ENCODE measurements at places on chromosomes 6 and 20.
A peak's percentile ranks its signal among the peaks of the same experiment; 100 is the strongest.

- no peak for DNase-seq
Measured at GRCh38 chr6:148704400-148705246, 42.2 kb upstream of the UST start.

GRCh38 chr20:49786668-49787370, 25.8 kb upstream of the SLC9A8 start:
- DNase-seq, result no peak

DNA sequence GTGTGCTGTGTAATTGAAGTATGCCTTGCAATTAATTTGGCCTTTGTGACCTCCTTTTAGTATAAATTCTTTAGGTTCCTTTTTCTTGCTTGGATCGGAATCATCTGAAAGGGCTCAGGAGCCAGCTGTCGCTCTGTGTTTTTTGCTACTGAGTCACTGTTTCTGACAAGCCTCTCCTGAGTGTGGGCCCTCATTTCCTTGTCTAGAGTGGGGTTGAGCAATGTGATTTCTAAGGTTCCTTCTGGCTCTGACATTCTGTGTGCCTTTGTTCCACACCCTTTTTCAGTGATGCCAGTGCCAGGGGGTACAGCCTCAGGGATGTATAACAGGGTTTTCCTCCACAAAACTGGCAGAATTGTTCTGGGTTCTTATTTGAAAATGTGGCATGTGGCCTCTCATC, 26.5 kb downstream of the DAAM2 start:
- no peak for DNase-seq

- no peak for DNase-seq
Measured at GRCh38 chr20:58360936-58361335, 28.1 kb upstream of the VAPB start.

- DNase-seq, result no peak
Measured at GRCh38 chr20:19473922-19474286, 261.5 kb downstream of the SLC24A3 start.

GRCh38 chr20:33015114-33015484, 7.6 kb downstream of the BPIFB2 start:
- no peak for DNase-seq

- no peak for DNase-seq
Measured at GRCh38 chr6:106630366-106630765, 988 bp downstream of the QRSL1 start.

DNA sequence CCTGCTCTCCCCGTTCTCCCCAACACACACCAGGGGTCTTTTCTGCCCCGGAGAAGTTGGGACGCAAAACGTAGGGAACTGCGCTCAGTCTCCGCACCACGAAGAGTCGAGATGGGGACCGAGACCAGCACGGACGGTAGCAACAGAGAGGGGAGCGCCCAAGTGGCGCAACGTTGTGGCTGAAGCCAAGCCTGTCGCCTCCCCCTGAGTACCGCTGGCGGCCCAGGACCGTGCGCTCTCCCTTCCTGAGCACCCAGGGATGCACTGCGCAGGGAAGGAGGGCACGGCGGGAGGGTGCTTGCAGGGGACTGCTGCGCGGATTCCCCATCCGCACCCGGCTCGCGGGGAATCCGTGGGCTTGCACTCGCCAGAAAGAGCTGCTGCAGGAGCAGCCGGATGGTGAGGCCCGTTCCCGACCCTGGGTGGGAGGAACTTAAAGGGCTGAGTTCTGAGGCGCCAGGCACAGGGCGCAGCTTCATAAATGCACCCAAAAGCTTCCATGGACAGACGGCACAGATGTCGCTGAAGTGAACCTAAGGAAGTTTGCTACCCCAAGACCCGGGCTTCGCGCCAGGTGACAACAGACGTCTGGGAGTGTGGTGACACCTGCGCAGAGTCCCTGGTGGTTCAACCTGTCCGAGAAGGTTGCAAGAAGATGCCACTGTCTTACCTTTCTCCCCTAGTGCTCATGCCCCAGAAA, 178.7 kb downstream of the TBXT start:
- DNase-seq, result no peak

DNA sequence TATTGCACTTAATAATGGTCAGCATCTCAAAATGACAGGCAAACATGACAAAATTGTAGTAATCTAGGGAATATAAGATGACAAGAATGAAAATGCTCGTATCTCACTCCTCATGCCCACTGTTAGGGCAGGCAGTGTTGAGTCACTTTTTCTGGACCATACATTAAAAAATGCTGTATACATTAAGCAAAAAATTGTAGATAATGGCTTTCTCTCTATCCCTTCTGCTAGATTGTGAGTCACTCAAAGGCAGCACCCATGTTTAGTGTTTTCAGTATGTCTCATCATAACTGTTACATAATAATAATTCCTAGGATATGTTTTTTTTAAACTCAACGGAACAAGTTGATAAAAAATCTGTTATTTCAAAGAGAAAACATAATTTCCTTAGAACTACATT, 199.3 kb downstream of the TENT5A start:
- DNase-seq, result no peak

- no peak for DNase-seq
Measured at GRCh38 chr6:125868678-125869395, 78.1 kb downstream of the NCOA7 start.

- DNase-seq, result no peak
Measured at GRCh38 chr20:10004900-10005299, 29.9 kb upstream of the ANKEF1 start.

DNA sequence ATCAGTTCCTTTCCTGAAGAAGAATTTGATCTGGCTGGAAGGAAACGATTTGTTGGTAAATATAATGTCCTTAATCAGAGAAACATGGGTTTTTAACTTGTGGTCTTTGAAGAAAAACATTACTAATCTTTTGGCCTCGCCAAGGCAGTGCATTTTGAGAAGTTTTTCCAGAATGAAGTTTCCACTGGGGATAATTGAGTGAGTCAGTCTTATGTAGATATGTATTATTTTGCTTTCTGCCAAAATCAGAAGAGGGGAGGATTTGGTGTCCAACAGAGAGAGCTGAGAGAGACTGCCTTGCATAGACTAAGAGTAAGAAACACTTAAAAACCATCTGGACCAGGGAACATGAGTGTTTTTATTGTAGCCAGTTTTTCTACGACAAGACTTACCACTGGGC, 79.9 kb downstream of the FNDC1 start:
- DNase-seq, result no peak

- no peak for DNase-seq
Measured at GRCh38 chr6:90435207-90435899, 138.7 kb upstream of the BACH2 start.

DNA sequence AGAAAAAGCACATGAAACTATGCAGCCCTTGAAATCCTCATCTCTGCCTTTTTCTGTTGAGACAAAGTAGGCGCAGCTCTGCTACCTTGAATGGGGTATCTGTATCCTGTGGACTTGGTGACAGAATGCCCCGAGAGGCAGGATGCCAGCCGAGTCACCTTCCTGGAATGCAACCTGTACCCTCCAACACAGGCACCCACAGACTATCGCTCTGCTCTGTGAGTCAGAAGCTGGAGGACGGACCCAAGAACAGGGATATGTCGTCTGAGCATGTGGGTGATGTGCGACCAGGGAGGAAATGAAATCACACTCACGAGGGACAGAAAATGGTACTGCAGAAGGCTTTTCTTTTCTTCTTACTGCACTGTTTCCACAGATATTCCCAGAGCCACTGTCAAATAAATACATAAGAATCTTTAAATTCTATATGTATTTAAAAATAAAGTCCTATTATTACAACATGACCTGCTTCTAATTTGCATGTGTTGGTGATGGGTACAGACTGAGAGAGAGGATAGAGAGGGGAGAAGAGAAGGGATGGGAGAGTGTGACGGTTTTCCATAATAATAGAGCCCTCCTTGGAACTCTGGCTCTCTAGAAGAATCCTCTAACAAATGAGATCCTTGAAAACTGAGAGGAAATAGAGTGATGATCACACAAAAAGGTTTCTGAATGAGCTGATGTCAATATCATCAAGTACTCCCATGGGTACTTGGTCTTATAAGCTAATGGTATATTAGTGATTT, 308.1 kb downstream of the FOXC1 start:
- peak; percentile 22 for DNase-seq

GRCh38 chr20:63124092-63124781, 91.7 kb downstream of the YTHDF1 start:
- no peak for DNase-seq

DNA sequence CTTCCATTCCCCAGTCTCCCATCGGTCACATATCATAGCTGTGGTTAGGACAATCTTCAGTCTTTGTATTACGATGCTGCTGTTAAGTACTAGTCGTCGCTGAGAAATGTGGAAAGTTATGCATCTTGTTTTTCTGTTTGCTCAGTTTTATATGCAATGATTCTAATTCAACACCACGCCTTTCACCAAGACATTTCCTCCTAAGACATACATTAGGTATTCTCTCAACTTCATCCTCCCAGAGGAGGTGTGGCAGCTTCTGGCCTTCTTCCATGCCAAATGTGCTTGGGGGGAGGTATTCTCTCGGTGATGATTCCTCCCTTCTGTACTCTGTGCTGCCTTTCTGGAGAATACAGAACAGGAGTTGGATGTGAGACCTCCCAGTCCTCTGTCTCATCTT, 66.1 kb downstream of the B4GALT5 start:
- DNase-seq, result no peak

GRCh38 chr6:35178012-35178411, 35.7 kb upstream of the SCUBE3 start:
- no peak for DNase-seq

DNA sequence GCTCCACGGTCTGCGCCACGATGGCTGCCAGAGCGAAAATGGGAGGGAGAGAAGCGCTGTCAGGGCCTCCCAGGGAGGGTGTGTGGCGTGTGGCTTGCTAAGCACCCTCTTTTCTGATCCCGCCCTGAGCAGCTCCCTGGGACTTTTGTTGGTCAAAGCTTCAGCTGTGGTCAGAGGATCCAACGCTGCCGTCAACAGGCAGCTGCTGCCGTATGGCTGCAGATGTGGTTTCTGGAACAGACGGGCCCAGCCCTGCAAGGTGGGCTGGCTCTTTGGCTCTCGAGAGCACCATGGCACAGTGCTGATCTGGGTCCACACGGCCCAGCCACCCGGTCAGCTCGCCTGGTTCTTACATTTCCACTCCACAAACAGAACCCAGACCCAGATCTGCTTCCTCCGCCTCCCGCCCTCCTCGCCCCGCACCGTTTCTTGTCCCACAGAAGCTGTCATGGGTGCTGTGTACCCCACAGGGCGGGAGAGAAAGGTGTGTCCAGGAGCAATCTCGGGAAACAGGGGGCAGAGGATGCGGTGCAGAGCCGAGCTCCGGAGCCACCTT, 86.0 kb upstream of the BHLHE23 start:
- DNase-seq, result no peak

DNA sequence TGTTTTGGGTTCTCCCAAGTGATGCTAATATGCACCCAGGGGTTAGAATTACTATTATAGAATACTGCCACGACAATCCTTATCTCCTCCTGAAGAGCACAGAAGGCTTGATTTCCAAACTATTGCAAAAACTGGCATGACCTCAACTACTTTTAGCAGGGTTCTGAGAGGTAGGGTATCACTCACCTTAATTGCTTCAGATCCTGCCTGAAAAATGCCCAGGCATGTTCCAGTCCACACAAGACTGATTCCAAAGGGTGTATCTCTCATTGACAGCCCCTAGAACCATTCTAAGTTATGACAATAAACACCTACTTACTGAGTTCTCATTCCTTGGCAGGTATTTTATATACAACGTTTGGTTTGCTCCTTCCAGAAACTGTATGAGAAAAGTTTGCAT, 5.0 kb upstream of the DSE start:
- DNase-seq, result no peak

DNA sequence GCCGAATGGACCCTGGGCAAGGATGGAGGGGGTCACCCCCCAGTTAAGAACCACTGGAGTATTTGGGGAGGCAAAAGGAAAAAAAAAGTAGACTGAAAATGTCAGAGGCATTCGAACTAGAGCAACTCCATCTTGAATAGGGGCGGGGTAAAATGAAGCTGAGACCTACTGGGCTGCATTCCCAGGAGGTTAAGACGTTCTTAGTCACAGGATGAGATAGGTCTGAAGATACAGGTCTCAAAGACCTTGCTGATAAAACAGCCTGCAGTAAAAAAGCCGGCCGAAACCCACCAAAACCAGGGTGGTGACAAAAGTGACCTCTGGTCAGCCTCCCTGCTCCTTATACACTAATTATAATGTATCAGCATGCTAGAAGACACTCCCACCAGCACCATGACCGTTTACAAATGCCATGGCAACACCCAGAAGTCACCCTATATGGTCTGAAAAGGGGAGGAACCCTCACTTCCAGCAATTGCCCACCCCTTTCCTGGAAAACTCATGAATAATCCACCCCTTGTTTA, 70.4 kb upstream of the KCNG1 start:
- no peak for DNase-seq

GRCh38 chr6:32175322-32175710, 568 bp downstream of the AGPAT1 start:
- no peak for DNase-seq

DNA sequence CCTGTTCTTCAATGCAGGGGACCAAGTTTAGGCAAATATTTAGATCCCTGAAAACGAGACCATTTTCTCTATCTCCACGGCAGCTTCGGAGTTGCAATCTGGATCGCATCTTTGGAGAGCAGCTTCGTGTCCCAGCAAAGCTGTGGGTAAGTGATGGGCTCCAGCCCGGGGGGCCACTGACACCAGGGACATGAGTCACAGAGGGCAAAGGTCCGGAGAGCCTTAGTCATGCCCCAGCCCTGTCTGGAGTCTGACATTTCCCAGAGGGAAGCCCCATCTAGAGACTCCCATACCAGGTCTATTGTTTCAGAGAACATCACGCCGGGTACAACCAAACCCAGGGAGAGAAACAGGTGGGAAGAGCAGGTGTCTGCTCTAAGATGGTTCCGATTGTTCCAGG, 95.9 kb downstream of the NFATC2 start:
- no peak for DNase-seq

- DNase-seq, result no peak
Measured at GRCh38 chr6:145015739-145016558, 719.4 kb downstream of the EPM2A start.

DNA sequence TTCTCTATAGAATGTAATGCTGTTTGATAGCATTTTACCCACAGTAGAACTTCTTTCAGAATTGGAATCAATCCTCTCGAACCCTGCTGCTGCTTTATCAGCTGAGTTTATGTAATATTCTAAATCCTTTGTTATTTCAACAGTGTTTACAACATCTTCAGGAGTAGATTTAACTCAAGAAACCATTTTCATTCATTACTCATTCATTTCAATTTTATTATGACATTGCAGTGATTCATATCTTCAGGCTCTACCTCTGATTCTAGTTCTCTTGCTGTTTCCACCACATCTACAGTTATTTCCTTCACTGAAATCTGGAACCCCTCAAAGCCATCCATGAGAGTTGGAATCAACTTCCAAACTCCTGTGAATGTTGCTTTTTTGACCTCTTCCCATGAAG, 93.7 kb downstream of the ZFAND3 start:
- no peak for DNase-seq

GRCh38 chr6:132764370-132764769, 6.7 kb upstream of the VNN2 start:
- no peak for DNase-seq

- DNase-seq, result no peak
Measured at GRCh38 chr6:15881150-15881549, 218.3 kb upstream of the DTNBP1 start.

GRCh38 chr6:24513602-24514001, 18.8 kb downstream of the ALDH5A1 start:
- no peak for DNase-seq

Measured in activated CD8-positive, alpha-beta memory T cell treated with anti-CD3 and anti-CD28 coated beads for 48 hours (primary cell).